ENCODE measurements at places on chromosomes 5 and 9. TPM values are rescaled to one million over a fixed set of nuclear protein-coding genes. Genes with fewer than 3 reads are reported as not detected.

GRCh38 chr9:108722396-108722795 lies 133.4 kb downstream of the ACTL7B start:
- no peak for DNase-seq

DNA sequence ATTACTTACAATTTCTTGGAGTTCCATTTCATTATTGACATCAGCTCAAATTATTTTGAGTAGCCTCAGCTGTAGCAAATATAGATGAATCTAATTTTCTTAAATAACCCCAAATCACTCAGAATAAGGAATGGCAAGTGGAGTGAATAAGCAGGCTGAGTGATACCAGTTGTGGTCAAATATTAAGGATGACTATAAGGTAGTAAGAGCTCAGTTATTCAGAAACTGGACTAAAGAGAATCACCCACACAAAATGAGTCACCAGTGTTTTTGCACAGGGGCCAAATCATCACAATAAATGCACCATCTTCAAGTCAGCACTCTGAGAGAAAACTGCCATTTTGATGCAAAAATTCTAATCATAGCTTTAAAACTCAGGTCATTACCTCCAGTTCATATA lies 128.9 kb upstream of the TARS1 start:
- DNase-seq = peak; percentile 99

- DNase-seq = no peak
Observed at GRCh38 chr9:4017749-4018491, 281.9 kb downstream of the GLIS3 start.

- DNase-seq = peak; percentile 30
Observed at GRCh38 chr9:105890046-105890822, 195.9 kb downstream of the TMEM38B start.

- no peak for DNase-seq
Observed at GRCh38 chr5:110324876-110325275, 401.6 kb downstream of the TMEM232 start.

GRCh38 chr9:34984049-34984448 lies 5.5 kb upstream of the DNAJB5 start:
- peak; percentile 24 for DNase-seq

GRCh38 chr5:34460496-34460895 lies 195.6 kb upstream of the RAI14 start:
- peak; percentile 23 for DNase-seq

GRCh38 chr5:155827949-155828348 lies 499.0 kb upstream of the SGCD start:
- DNase-seq = no peak

- peak; percentile 54 for DNase-seq
Observed at GRCh38 chr9:135906291-135907005, 898 bp downstream of the CAMSAP1 start.

GRCh38 chr9:88641456-88642240 lies 106.7 kb downstream of the NXNL2 start:
- DNase-seq = no peak

- peak; percentile 13 for DNase-seq
Observed at GRCh38 chr5:163670036-163670435, 164.6 kb downstream of the MAT2B start.

DNA sequence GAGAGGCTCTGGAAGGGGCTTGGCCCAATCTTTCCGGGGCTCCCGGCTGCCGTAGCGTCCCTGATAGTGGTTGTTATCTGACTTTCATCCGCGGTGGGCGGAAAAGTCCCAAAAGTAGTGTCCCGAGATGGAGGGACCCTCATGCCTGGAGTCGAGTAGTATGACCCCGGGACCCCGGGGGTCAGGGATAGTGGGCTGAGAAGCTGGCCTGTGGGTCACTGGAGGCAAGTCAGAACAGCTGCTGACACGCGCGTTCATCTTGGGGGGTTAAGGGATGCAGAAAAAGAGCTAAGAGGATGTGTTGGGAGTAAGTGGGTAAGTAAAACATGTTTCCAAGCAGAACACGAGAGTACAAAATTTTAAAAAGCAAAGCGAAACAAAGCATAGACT lies 123.4 kb downstream of the TMEM161B start:
- DNase-seq = no peak

DNA sequence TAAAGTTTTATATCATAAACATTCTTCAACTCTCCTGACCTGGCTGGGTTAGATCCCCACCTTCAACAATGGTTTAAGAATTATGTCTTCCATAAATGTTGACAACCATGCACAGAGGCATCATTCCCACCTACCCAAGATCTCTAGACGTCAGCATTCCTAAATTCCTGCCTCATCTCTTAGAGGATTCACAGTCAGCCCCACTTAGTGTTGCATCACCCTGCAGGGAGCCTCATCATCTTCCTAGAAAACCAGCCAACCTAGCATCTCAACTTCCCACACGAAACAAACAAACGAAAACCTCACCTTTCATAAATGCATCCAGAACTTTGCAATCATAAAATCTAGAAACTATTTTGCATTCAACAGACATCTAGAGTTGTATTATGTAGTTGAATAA lies 816.1 kb upstream of the C9orf72 start:
- no peak for DNase-seq

GRCh38 chr9:99561509-99561917 lies 260.2 kb upstream of the NR4A3 start:
- no peak for DNase-seq

DNA sequence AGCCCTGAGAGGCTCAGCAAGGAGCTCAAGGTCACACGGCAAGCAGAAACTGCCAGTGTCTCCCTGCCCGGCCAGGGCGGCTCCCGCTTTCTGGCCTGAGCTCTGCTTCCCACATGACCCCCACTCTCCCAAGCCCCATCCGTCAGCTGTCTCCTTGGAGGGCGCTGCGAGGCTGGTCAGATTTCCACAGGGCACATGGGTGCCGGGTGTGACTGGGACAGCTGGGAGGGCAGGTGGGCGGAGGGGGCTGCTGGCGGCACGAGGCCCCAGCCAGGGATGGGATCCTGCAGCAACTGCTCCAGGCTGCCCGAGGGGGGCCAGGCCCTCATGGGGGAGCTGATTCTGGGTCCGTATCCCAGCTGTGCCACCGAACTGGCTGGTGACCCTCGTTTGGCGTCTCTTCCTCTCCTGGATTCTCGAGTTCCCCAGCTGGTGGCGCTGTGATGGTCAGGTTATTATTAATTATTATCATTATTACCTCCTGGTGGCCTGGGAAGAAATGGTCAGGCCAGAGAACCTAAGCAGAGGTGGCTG lies 12.9 kb upstream of the WDR38 start:
- no peak for DNase-seq

DNA sequence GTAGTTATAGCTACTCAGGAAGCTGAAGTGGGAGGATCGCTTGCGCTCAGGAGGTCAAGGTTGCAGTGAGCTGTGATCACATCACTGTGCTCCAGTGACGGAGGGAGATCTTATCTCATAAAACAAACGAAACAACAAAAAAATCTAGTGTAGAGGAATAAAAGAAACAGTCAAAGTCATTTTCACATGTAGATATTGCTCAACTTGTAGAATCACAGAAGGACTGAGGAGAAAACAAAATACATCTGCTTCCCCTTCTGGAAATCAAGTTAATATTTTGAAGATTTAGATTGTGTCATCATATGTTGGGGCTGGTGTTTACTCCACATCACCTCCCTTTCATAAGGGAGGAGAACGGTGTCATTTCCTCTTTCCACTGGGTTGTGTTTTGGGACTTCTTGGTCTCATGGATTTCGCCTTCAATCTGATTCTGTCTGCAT lies 8.2 kb upstream of the SLC46A2 start:
- DNase-seq = no peak

DNA sequence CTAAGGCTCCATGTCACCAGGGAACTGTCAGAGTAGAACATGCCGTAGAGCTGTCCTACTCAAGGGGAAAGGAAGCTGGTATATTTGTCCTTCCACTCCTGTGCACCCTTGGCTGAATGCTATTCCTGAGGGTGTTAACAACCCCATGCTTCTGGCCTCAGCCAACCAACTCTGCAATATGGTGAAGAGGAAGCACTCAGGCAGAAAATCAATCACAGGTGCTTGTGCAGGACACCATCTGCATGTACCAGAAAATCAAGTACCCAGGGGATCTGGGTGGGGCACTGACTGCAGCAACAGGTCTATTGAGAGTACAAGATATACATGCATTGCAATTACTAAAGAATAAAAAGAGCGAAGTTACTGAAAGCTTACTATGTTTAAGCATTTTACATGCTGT lies 51.4 kb upstream of the NEK6 start:
- DNase-seq = no peak

DNA sequence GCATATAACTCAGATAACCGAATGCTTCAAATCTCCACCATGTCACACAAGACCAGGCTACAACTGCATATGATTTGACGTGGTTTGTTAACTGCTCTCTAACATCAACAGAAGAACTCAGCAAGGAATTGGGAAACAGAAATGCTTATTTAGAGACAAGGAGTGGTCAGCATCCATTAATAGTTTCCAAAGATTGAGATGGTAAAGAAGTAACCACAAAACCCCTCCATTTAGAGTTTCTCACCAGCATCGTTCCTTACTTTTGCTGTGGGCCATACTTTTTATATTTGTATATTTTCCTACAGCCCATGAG lies 25.2 kb downstream of the DPYSL3 start:
- no peak for DNase-seq

DNA sequence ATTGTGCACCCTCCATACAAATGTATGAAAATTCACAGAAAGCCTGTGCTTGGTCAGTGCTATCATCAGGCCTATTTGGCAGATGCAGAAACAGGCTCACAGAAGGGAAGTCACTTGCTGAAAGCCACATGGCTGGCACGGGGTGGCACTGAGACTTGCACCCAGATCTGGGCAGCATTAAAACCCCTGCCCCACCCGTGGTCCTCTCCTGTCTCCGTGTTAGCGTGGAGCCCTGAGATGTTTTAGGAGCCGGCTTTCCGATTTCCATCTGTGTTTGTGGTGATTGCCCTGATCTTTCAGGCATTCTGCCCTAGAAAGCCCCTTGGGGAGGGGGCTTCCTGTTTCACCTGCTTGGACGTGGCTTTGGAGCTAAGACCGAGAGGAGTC lies 102.2 kb upstream of the IER5L start:
- no peak for DNase-seq

GRCh38 chr5:138743484-138743883 lies 9.7 kb upstream of the CTNNA1 start:
- DNase-seq = no peak

Gene SLC2A6
- 6.7 TPM for polyA plus RNA-seq

Gene UHRF2
- polyA plus RNA-seq = 28.8 TPM

Gene VLDLR
- 11.0 TPM for polyA plus RNA-seq

Gene LAMC3
- polyA plus RNA-seq = 1.4 TPM

Gene PLAC8L1
- polyA plus RNA-seq = not detected

Gene CMYA5
- polyA plus RNA-seq = 1.9 TPM

Gene TOMM5
- polyA plus RNA-seq = 203 TPM

Gene SLC36A3
- polyA plus RNA-seq = not detected

Gene CCDC152
- 1.4 TPM for polyA plus RNA-seq

Gene GPX8
- polyA plus RNA-seq = 191 TPM

Gene TAF1L
- not detected for polyA plus RNA-seq

Gene TOR1B
- polyA plus RNA-seq = 29.5 TPM

Gene CCDC187
- under 0.01 TPM for polyA plus RNA-seq

Gene CAMK2A
- 1.5 TPM for polyA plus RNA-seq

Gene LIFR
- polyA plus RNA-seq = 43.6 TPM

Gene TSSK1B
- polyA plus RNA-seq = not detected

Gene TMEFF1
- 0.55 TPM for polyA plus RNA-seq

Gene NUTM2F
- not detected for polyA plus RNA-seq

Measured in fibroblast of lung (primary cell).